Body of pancreas (tissue), 4 donors: ENCODE measurements at places on chromosomes 7 and 10. TPM values are rescaled to one million over a fixed set of nuclear protein-coding genes. Genes with fewer than 3 reads are reported as not detected.

DNA sequence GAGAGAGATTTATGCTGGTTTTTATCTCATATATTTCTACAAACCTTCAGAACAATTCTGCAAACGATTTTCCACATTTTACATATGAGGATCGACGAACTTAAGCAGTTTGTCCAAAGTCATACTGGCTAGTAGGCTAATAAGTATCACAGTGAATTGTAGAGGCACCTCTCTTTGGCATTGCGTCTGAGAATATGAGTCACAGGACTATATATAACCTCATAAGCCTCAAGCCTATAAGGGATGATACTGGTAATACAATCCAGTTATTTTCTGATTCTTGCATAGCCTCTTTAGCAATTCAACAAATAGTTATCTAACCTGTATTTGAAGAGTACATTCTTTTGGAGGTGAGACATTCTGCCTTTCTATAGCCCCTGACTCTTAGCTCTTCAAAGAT, 129.8 kb downstream of the GPR158 start:
- DNase-seq = no peak

GARS1 gene
- total RNA-seq = 43.1 TPM

- DNase-seq = no peak
These were observed 57.3 kb downstream of the COPG2 start for GRCh38 chr7:130611218-130611617.

- DNase-seq = no peak
These were observed 304.9 kb downstream of the SUGCT start for GRCh38 chr7:40439686-40440085.

GHRHR gene
- total RNA-seq = not detected

PDK4 gene
- total RNA-seq = 234 TPM

DNA sequence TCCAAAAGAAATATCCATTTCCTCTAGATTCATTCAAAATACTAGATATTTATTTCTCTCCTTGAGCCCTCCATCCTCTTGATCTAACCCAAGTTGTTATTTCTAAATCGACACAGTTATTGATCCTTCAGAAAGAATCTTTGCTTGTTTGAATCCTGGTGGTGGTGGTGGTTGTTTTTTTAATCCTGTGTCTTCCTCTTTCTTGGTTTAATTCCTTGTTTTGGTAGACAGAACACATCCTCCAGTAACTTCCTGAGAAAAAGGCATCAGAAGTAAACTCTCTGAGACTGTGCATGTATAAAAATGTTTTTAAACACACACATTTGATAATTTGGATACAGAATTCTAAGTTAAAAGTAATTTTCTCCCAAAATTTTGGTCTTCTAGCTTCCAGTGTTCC, 49.9 kb downstream of the SIRT1 start:
- no peak for DNase-seq

- DNase-seq = no peak
These were observed 38.6 kb downstream of the HACD1 start for GRCh38 chr10:17578603-17579002.

MET gene
- total RNA-seq = 21.3 TPM

GRCh38 chr7:131955679-131956078, 399.3 kb upstream of the PODXL start:
- no peak for DNase-seq

GRCh38 chr10:108601851-108602250, 1321.5 kb downstream of the XPNPEP1 start:
- DNase-seq = no peak

DNA sequence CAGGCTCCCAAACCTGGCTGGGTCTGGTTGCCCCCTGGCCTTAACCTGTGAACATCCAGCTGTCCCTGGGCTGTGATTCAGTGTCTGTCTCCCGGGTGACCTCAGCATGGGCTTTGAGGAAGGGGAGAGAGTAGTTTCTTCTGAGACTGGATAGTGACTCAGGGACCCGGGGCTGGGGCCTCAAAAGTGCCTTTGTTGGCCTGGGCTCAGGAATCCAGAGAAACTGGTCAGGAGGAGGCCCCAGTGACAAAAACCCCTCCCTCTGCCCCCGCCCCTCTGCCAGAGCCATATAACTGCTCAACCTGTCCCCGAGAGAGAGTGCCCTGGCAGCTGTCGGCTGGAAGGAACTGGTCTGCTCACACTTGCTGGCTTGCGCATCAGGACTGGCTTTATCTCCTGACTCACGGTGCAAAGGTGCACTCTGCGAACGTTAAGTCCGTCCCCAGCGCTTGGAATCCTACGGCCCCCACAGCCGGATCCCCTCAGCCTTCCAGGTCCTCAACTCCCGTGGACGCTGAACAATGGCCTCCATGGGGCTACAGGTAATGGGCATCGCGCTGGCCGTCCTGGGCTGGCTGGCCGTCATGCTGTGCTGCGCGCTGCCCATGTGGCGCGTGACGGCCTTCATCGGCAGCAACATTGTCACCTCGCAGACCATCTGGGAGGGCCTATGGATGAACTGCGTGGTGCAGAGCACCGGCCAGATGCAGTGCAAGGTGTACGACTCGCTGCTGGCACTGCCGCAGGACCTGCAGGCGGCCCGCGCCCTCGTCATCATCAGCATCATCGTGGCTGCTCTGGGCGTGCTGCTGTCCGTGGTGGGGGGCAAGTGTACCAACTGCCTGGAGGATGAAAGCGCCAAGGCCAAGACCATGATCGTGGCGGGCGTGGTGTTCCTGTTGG, at the start of gene CLDN4:
TSS of gene CLDN4 (plus strand) at position 316 of the 903 bp plus-strand sequence. CDS start at position 522, 206 bp downstream.
- peak; percentile 98 for DNase-seq

DNA sequence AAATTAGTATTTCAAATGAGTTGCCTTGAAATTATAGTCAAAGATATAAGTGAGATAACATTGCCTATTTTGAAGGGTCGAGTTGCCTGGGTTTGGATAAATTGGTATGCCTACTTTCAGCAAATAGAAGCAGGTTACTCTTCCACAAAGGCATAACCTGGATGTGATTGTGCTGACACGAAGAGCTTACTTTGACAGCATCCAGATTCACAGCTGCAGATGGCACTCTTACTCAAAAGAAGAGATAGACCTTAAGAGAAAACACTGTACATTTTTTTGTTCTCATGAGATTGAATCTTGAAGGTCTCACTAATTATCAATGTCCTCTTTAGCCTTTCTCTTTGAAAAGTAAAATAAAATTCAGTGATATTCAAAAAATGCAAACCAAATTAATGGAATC, 1338.7 kb downstream of the REEP3 start:
- no peak for DNase-seq
